Cardiac fibroblast (primary cell): ENCODE measurements at places on chromosomes 5 and 9.

DNA sequence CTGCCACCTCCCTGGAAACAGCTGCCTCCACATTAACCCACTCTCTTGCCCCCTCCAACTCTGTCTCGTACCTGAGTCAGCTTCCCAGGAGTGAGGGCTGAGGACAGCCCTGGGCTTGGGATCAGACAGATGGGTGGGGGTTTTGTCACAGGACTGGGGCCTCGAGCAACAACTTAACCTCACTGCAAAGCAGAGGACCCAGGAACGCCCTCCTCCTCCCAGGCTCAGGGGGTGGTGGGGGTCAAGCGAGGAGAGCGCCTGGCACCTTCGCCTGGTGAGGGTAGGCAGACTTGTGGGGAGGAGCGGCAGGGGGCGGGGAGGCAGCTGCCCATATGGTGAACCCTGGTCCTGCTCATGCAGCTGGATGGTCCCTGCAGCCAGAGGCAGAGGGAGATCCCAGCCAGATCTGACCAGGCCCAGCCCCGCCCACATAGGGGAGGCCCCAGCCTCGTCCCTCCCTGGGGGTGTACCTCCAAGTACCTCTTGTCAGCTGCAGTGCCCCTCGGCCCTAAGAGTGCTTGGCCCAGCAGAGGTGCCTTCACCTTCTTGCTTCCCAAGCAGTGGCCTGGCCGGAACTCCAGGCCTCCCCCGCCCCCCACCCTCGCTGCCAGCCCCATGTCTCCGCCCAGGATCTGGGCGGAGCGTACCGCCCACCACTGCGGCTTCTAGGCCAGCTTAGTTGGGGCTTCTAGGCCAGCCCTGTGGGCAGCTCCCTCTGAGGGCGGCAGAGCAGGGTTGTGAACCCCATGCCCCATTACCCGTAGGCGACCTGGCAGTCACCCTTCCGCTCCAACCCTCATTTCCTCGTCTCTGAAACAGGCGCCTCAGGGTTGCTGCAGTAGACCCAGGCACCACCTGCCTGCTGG is at the start of gene SARDH:
TSS of gene SARDH (minus strand) at position 579 of the 866 bp plus-strand sequence. CDS start 4,179 bp downstream, outside the sequence.
- peak; percentile 49 for DNase-seq

DNA sequence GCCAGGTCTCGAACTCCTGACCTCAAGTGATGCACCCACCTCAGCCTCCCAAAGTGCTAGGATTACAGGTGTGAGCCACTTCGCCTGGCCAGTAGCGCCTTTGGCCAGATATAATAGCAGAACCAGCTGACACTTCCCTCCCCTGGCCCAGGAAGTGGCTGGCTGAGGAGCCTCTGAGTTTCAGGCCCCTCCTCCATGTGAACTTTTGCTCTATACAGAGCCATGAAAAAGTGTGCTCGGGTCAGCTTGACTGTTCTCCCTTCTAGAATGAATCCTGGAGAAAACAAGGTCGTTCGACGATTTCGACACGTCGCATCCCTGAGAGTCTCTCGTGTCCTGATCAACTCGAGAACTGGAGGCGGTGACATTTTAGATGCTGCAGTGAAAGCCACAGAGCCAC is 8.6 kb upstream of the ZDHHC12 start:
- no peak for DNase-seq

GRCh38 chr9:86186696-86187095 is 72.8 kb downstream of the C9orf153 start:
- no peak for DNase-seq

DNA sequence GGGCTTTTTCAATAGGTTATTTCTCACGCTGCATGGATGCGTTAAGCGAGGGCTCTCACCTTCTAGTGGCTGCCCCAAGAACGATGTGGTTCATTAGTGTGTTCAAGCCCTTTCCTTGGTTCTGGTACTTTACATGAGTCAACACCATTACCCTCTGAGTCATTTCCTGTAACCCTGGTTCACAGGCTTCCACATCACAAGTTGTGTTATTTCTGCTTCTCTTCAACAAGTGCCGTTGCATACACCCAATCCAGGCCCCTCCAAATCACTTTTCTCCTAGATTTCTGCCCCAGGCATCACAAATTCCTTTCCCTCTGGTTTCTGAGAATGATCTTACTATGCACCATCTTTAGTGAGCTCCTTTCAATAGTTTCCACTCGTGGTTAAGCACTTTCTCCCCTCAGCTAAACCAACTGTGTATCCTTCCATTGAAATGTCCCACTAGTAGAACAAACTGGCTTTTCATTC is 69.5 kb upstream of the RAD23B start:
- peak; percentile 90 for DNase-seq

GRCh38 chr5:167582886-167583285 is 708.6 kb upstream of the WWC1 start:
- DNase-seq = peak; percentile 58

DNA sequence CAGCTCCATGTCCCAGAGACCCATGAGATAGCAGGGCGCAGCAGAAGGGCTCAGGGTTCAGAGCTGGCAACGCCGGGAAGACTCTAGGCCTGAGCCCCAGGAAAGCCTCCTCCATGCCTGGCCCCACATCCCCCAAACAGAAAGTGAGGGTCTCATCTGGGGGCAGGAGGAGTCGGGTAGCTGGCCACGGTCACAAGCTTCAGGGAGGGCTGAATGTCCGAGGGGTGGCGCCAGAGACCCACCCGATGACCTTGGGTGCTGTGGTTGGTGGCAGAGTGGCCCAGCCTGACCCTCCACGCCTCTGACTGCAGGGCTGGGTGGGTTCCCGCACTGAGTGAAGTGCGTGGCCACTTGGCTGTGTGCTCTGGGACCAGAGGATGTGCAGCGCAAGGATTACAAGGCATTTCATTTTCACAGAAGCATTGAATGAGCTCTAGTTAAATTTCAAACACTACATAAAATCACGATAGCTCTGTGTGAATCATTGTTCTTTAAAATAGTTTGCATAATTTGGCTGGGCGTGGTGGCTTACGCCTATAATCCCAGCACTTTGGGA is 3.0 kb downstream of the C8G start:
- peak; percentile 46 for DNase-seq

- no peak for DNase-seq
Observed at GRCh38 chr5:116953251-116953930, 378.8 kb upstream of the SEMA6A start.

DNA sequence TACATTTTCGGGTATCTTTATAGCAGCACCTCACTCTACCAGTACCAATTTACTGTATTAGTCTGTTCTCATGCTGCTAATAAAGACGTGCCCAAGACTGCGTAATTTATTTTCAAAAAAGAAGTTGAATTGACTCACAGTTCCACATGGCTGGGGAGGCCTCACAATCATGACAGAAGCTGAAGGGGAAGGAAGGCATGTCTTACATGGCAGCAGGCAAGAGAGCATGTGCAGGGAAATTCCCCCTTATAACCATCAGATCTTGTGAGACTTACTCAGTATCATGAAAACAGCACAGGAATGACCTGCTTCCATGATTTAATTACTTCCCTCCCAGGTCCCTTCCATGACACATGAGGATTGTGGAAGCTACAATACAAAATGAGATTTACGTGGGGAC is 602.6 kb upstream of the DAB2 start:
- DNase-seq = no peak

DNA sequence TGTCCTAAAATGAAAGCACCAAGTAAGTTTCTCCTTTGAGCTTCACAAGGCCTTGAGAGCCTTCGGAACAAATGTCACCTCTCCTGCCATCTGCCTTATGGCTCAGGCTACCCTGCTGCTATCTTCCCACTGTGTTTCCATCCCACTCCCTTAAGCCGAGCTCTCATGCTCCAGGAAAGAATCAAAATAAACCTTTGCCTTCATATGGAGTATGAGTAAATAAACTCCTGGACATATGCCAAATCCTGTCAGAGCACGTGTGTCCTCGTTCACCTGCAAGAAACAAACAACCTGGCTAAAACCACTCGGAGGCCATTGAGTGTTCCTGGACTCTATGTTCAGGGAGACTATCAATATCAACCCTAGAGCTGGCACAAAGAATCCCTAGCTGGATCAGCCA is 122.3 kb upstream of the CCDC112 start:
- DNase-seq = no peak

GRCh38 chr5:143562935-143563334 is 159.4 kb upstream of the NR3C1 start:
- DNase-seq = peak; percentile 93

- peak; percentile 47 for DNase-seq
Observed at GRCh38 chr9:37144762-37145161, 24.4 kb downstream of the ZCCHC7 start.

DNA sequence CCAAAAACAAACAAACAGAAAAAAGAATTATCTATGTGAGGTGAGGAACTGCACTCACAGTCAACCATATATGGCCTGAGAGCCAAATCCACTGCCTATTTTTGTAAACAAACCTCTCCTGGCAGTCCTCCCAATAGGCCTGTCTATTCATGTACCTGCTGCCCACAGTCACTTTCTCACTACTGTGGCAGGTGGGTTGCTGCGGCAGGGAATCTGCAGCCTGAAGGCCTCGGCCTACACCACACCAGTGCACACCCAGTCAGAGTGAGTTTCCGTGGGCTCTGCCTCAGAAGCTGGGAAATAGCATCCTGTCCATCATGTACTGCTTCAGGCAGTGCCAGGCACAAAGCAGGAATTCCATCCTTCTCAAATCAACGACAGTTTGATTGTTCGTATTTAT is 82.3 kb downstream of the SPTLC1 start:
- no peak for DNase-seq

- peak; percentile 53 for DNase-seq
Observed at GRCh38 chr5:143213851-143214363, 189.6 kb downstream of the NR3C1 start.

DNA sequence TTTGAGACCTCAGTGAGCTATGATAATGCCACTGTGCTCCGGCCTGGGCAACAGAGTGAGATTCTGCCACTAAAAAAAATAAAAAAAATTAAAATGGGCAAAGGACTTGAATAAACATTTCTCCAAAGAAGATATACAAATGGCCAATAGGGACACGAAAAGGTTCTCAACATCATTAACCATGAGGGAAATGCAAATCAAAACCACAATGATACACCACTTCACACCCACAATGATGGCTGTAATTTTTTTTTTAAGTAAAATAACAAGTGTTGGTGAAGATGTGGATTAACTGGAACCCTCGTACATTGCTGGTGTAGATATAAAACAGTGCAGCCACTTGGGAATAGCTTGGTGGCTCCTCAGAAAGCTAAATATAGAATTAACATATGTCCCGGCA is 68.0 kb downstream of the SIL1 start:
- DNase-seq = no peak

- DNase-seq = no peak
Observed at GRCh38 chr5:132009706-132010405, 1.6 kb downstream of the ACSL6 start.

DNA sequence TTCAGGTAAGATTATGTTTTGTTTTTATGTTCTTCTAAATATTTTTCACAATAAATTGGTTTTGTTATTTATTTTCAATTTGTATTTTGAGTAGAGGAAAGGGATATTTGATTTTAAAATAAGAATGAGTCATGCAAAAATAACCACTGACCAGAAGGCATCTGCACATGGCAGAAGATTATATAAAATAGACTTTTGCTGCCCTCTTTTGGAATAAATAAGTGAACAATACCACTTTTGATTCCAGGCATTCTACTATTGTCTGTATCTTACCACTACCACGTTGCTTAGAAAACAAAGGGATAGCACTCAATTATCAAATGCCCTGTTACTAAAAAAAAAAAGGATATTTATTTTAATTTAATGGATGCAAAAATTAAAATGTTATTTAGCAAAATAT is 227.3 kb upstream of the ITGA1 start:
- peak; percentile 15 for DNase-seq

DNA sequence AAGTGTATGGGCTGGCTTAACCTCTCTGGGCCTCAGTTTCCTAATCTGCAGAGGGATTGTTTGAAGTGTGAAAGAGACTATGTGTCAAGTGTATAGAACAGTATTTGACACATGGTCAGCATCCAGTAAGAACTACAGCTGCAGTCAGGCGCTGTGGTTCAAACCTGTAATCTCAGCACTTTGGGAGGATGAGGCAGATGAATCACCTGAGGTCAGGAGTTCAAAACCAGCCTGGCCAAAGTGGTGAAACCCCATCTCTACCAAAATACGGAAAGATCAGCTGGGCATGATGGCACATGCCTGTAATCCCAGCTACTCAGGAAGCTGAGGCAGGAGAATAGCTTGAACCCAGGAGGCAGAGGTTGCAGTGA is 31.9 kb upstream of the STING1 start:
- DNase-seq = no peak

GRCh38 chr5:2375291-2375690 is 376.2 kb downstream of the IRX2 start:
- DNase-seq = no peak

DNA sequence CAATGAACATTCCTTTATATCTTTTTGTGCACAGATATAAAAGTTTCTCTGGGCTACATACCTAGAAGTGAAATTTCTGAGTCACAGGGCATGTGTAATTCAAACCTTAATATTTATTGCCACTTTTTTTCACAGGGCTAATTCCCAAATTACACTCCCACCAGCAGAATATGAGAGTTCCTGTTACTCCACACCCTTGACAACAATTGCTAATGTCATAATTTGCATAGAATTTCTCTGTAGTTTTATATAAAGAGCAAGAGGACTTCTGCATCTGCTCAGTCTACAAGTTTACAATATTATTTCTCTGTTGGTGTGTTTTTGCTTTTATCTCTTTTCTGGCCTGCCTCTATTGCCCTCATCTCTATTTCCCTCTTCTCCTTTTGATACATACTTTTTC is 518.5 kb downstream of the ZNF608 start:
- no peak for DNase-seq

- peak; percentile 36 for DNase-seq
Observed at GRCh38 chr9:137670391-137671195, 51.8 kb downstream of the EHMT1 start.

DNA sequence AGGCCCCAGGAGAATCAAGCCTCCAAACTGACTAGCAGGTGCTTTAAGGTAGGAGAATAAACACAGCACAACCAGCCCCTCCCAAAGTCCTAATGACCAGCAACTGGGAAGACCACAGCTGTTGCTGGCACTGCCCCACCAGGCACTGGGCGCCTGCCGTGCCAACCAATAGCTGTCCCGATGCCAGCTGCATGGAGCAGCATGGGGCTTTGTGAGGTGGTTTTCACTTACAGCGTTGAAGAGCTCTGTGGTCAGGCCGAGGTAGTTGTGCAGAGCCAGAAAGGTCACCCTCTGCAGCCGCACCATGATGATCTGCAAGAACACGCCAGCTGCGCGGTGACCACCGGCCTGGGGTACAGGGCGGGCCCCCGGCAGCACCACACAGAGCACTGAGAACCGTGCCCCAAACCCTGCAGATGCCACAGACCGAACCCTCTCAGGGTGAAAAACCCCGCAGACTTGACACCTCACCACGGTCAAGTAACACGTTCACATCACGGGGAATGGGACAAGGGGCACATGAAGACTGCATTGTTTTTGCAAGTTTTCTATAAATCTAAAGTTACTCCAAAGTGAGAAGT is 28.7 kb downstream of the PNPLA7 start:
- DNase-seq = no peak

DNA sequence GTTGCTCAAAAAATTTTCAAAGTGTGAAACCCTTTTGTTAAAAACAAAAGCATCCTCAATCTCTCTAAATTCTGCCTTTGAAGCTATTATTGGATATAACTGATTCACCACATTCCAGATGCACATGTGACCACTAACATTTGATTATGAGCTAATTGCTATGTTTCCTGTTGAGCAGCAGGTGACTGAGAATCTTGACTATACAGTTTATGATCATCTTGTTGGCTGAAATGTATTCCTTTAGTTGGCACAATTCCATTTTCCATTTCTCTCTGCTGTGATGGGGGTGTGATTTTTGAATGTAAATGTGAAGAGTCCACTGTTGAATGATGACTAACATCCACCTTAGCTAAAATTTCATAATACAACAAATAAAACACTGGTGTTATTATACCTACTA is 10.7 kb downstream of the LYSMD3 start:
- DNase-seq = peak; percentile 31
